ENCODE measurements at places on chromosomes 6 and 20. TPM values are rescaled to one million over a fixed set of nuclear protein-coding genes. Genes with fewer than 3 reads are reported as not detected.

The THEMIS gene
- total RNA-seq = 2.6 TPM

The ELOVL2 gene
- total RNA-seq = 0.24 TPM

The PLCB1 gene
- 9.6 TPM for total RNA-seq

The SCUBE3 gene
- total RNA-seq = 2.2 TPM

The TINAG gene
- not detected for total RNA-seq

The CTAGE9 gene
- total RNA-seq = not detected

The PNPLA1 gene
- 2.0 TPM for total RNA-seq

The TAP1 gene
- total RNA-seq = 79.3 TPM

The SCRT2 gene
- total RNA-seq = not detected

The DNAAF9 gene
- 16.9 TPM for total RNA-seq

The HLA-G gene
- 11.1 TPM for total RNA-seq

The AMD1 gene
- 99.9 TPM for total RNA-seq

The AKAP12 gene
- 29.1 TPM for total RNA-seq

The KCNB1 gene
- total RNA-seq = 0.34 TPM

The STMND1 gene
- total RNA-seq = not detected

The RRBP1 gene
- 263 TPM for total RNA-seq

The OR2H2 gene
- total RNA-seq = not detected

The GABRR1 gene
- not detected for total RNA-seq

The SIM1 gene
- not detected for total RNA-seq

The CDH22 gene
- 0.26 TPM for total RNA-seq

The NEURL2 gene
- 4.3 TPM for total RNA-seq

The KCNQ5 gene
- 2.3 TPM for total RNA-seq

The PAK5 gene
- total RNA-seq = not detected

The NOX3 gene
- not detected for total RNA-seq

The RAET1L gene
- total RNA-seq = 0.58 TPM

The PRL gene
- total RNA-seq = 0.39 TPM

The CDC5L gene
- total RNA-seq = 16.5 TPM

The HMGCLL1 gene
- total RNA-seq = 4.2 TPM

The CFAP206 gene
- 3.1 TPM for total RNA-seq

The PABPC1L gene
- total RNA-seq = 41.3 TPM

The SLCO4A1 gene
- 47.2 TPM for total RNA-seq

The OR12D3 gene
- not detected for total RNA-seq

The TRERF1 gene
- total RNA-seq = 3.7 TPM

The NHLRC1 gene
- total RNA-seq = 2.5 TPM

The SPTLC3 gene
- total RNA-seq = 25.0 TPM

The OR2W1 gene
- not detected for total RNA-seq

The CCM2L gene
- total RNA-seq = 13.5 TPM

The SNAP25 gene
- 1.5 TPM for total RNA-seq

The CST2 gene
- total RNA-seq = 13.0 TPM

The TSBP1 gene
- not detected for total RNA-seq

The SLC22A1 gene
- 0.41 TPM for total RNA-seq

The AGER gene
- 616 TPM for total RNA-seq

The TRAPPC3L gene
- total RNA-seq = 0.13 TPM

The CLPSL1 gene
- not detected for total RNA-seq

The TMEM200A gene
- 12.6 TPM for total RNA-seq

The MUC22 gene
- 0.20 TPM for total RNA-seq

The EPHA7 gene
- 0.31 TPM for total RNA-seq

The PRRT1 gene
- total RNA-seq = 1.6 TPM

The PTGIS gene
- 46.0 TPM for total RNA-seq

The TREM2 gene
- total RNA-seq = 29.2 TPM

The GNAS-AS1 gene
- total RNA-seq = 1.5 TPM

The IP6K3 gene
- total RNA-seq = 0.87 TPM

The CD40 gene
- total RNA-seq = 27.6 TPM

The RANBP9 gene
- total RNA-seq = 38.2 TPM

The LY6G5C gene
- 3.1 TPM for total RNA-seq
